ENCODE measurements at places on chromosomes 1 and 21.

- no peak for DNase-seq
Measured at GRCh38 chr1:211710566-211711314, 35.3 kb upstream of the NEK2 start.

GRCh38 chr1:36567601-36568341, 85.1 kb upstream of the CSF3R start:
- no peak for DNase-seq

DNA sequence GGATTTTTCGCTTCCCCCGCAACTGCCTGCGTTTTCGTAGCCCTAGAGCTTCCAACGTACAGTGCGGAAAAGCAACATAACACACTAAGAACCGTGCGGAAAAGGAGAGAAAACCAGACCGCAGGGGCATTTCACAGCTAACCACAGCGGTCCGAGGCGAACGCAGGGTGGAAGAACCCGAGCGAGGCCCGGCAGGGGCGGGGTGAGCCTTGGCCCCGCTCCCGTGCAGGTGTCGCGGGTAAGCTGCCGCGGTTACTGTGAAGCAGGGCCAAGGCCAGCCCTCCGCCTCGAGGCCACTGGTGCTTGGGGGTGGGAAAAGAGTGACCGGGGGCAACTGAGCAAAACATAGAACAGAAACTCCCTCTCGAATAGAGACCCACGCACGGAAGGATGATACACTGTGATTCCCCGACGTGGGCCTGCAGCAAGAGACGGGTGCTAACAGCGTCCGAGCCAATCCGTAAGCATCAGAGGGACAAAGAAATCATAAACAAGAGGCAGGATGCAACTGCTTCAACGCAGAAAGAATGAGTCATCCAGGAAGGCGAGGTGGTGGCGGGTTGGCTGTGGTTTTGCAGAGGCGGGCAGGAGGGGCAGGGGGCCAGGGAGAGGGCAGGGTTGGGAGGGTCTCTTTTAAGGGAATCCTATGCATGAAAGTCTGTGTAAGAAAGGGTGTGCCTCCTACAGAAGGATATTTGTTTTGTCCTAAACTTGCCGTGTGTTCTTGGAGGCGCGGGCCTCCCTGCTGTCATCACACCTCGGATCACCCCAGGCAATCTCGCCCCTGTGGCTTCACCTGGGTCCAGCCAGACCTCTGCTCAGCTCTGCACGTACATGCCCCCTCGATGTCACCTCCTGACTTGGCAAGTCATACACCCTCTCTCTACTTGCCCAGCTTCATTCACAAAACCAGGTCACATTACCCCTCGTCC, 7.3 kb downstream of the GNG4 start:
- no peak for DNase-seq

DNA sequence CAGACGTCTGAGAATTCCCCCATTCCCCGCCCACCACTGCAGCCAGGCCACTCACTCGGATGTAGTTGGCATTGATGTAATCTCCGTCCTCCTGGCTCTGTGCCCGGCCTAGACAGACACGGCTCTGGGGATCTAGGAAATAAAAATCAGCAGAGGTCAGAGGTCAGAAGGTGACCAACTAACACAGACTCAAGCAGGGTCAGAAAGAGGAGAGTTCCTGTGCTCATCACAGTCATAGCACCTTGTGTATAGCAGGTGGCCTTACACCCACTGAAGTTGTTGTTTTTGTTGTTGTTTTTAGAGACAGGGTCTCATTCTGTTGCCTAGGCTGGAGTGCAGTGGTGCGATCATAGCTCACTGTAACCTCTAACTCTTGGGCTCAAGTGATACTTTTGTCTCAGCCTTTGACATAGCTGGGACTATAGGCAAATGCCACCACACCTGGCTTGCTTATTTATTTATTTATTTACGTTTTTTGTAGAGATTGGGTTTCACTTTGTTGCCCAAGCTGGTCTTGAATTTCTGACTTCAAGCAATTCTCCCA, 4.9 kb downstream of the PTPN7 start:
- DNase-seq, result peak; percentile 27

GRCh38 chr1:196442366-196442765, 165.9 kb downstream of the KCNT2 start:
- DNase-seq, result no peak

- DNase-seq, result no peak
Measured at GRCh38 chr1:84223751-84224432, 77.6 kb upstream of the SAMD13 start.

GRCh38 chr1:70536708-70537366, 125.8 kb downstream of the CTH start:
- no peak for DNase-seq

DNA sequence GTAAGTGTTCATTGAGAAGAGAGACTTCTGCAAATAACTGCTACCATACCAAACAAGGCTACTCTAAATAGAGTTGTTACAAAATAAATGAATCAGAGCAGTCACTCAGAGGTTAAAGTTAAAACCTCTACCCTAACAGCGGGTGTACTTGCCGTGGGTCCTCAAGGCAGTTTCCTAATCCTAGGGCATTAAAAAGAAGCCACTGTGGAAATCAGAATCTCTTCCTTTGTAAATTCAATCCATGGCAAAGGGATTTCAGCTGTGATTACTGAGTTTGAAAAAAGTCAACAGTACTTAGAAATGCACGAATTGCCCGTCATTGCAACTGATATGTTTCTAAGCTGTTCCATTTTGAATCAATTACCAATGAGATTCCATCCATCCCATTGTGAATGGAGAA, 13.5 kb downstream of the TBX15 start:
- no peak for DNase-seq

DNA sequence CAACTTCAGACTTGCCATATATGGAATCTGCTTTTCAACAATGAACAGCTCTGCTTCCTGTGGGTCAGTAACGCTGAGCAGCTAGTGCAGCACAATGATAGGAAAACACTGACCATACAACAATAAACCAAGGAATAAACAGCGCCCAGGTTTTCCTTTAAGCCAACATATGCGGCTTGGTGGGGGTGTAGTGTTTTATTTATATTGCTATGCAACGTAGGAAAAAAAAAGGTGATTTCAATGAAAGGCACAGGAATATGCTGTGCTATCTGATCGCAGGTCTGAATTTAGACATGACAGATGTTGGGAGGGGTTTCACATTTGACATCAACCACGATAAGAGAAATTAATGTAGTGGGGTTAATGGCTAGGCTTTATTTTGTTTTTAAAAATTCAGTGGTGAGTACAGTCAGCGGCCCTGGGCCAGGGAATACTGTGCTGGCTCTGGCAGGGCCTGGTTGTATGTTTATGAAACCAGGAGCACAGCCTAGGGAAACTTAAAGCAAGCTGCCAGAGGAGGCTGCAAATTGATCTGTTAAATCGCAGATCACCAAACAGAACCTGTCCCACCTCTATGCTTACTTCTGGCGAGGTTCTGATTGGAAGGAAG, 4.3 kb downstream of the TSPAN2 start:
- no peak for DNase-seq

- DNase-seq, result no peak
Measured at GRCh38 chr21:43278359-43278758, 109.6 kb downstream of the CRYAA start.

- no peak for DNase-seq
Measured at GRCh38 chr1:237527761-237528160, 363.0 kb downstream of the ZP4 start.

GRCh38 chr1:183773482-183774274, 31.2 kb upstream of the RGL1 start:
- DNase-seq, result no peak

- no peak for DNase-seq
Measured at GRCh38 chr1:176789571-176790090, 326.7 kb downstream of the PAPPA2 start.

DNA sequence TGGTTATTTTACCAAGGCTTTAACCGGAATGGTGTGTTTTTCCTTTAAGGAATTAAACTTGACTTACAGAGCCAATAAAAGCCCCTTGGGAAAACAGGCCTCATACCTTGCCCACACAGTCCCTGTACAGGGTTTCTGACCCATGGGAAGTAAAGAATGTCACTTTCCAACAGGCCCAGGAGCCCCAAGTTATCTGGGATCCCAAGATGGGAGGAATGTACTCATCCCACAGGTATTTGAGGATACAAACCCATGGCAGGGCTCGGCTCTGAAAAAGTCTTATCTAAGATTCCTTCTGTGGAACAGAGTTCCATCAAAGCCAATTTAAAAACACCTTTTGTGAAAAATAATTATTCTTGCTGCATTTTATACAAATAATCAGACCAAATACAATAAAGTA, 15.3 kb upstream of the COX20 start:
- no peak for DNase-seq

DNA sequence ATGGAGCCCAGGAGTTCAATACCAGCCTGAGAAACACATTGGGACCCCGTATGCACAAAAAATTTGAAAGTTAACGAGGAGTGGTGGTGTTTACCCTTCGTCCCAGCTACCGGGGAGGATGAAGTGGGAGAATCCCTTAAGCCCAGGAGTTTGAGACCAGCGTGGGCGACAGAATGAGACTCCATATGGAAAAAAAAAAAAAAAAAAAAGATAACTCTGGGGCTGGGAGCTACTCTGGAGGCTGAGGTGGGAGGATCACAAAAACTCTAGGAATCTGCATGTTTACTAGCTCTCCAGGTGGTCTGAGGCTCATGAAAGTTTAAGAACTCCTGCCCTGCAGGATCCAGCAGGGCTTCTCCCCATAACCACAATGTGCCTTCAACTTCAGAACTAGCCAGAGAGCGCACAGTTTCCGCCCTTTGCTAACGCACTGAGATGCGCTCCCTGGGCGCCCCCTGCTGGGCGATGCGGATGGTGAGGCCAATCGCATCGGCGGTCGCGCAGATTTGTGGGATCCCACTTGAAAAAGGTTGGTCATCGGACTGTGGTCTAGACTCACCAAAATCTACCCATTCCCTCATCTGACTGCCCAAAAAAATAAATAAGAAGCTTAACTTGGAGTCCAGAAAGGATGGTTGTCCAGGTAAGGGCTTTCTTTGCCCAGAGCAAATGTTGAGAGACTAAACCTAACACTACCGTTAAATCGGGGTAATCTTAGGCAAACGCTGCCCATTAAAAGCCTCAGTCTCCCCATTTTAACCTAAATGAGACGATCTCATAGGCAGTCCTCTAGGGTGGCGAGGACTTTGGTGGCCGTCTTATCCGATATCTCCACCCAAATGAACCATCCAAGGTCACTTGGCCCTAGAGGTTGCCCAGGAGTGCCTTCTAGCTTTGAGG, 8.8 kb downstream of the ZNF683 start:
- no peak for DNase-seq

GRCh38 chr1:67110352-67110751, 24.4 kb downstream of the C1orf141 start:
- no peak for DNase-seq

DNA sequence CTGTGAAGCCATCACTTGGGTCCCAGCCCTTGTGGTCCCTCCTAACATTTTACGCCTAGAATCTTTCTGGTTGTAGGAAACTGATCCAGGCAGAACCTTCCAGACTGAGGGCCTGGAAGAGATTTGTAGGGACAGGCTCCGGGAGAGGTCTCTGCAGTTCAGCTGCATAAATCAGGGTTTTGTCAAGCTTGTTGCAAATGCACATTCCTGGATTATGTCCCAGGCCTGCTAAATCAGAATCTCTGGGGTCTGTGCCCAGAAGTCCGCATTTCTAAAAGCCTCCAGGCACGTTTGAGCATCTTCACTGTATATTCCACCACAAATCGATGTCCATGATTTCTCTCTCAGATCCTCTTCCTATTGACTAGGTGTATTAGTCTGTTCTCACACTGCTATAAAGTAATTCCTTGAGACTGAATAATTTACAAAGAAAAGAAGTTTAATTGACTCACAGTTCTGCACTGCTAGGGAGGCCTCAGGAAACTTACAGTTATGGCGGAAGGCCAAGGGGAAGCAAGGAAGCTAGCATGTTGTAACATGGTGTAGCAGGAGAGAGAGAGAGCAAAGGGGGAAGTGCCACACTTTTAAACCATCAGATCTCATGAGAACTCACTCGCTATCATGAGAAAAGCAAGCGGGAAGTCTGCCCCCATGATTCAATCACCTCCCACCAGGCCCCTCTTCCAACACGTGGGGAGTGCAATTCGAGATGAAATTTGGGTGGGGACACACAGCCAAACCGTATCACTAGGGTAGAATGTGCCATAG, 1.2 kb upstream of the FHAD1 start:
- DNase-seq, result no peak

DNA sequence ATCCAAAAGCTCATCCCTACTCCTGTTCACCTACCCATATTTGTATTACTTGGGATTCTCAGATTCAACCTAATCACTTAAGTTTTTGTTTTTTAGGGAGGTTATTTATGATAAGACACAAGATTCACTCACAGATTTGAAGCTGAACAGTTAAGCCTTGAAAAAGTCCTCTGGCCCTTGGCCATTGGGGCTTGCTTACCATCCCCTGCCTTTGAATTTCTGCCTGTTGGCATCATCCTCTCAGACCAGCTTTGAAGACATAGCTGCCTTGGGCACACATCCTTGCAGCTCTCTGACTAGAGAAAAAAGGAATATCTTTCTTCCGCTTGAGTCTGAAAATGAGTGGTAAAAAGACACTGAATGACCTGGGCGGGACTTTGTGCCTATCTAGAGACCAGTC, 41.8 kb upstream of the RALGPS2 start:
- no peak for DNase-seq

DNA sequence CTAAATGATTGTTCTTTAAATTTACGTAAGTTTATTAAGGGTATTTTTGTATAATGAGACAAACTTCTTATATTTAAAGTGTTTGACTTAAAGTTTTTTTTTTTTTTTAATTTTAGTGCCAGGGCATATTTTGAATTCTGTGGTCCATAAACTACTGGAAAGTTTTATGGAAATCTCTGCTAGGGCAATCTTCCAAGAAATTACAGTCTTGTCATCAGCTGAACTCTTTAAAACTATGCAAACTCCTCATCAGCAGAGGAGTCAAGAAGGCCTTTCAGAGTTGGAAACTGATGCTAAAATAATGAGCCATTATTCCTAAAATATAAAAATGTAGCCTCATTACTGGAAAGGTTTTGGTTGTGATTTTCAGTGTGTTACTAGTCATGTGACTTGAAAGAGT, 1201.9 kb downstream of the BRINP3 start:
- no peak for DNase-seq

DNA sequence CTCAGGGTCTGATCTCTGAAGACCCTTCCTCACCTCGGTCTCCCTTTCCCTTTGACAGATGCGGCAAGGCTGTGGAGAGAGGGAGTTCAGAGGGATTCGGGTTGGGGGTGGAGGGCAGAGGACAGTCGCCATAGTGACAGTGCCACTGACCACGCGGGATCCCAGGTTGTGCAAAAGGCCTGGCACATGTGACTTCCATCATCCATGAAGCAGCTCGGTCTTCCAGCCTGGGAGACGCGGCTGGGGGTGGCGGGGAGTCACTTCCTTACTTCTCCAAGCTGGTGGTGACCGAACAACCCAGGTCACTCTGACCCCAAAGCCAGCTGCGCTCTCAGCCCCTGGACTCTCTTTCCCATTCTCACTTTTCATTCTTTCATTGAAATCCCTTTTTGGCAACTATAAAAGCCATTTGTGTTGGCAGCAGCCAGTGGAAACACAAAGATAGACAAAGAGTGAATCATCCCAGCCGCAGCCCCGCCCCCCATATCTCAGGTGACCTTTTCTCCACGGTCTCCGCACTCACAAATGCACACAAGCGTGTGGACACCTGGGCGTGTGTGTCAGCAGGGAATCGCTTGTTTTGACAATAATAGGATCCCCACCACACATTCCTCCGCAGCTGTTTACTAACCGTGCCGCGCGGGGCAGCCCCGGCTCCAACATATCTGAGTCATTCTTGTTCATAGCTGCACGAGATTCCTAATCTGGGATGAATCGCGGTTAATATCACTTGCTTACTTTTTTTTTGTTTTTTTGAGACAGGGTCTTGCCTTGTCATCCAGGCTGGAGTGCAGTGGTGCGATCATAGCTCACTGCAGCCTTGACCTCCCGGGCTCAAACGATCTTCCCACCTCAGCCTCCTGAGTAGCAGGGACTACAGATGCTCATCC, 68.3 kb downstream of the DHRS3 start:
- DNase-seq, result peak; percentile 73

GRCh38 chr1:71054791-71055190, 7.2 kb upstream of the PTGER3 start:
- no peak for DNase-seq

Data from HS-27A (cell line).